ENCODE measurements at places on chromosomes 7 and 10.

GRCh38 chr10:13892871-13893270 lies 306.1 kb downstream of the PRPF18 start:
- DNase-seq: no peak

DNA sequence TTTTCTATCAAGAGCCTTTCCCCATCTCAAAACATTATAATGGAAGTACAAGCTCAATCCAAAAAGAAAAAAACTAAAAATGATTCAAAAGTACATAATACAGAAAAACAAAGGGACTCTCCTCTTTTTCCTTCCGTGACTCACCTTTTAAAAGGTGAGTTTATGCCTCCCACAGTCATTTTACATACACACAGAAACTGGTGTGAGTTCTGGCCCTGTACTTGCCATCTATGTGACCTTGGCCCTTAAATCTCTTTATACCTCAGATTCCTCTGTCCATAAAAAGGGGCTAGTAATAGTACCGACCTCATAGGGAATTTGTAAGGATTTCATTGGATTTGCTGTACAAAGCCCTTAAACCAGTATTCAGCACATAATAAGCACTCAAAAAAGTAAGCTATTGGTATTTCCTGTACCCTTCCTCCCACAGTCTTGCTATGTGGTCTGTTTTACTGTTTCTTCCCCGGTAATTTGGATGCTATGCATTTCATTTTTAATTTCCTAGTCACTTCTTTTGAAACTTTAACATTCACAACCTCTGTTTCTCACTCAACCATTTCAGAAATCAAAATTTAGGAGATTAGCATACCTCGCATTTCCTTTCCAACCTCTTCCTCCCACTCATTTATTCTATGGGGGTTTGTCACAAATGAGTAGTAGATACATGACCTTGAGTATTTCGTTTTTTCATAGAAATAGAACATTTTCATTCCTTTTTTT lies 39.0 kb downstream of the STK17A start:
- no peak for DNase-seq

GRCh38 chr7:112298543-112299100 lies 92.1 kb downstream of the ZNF277 start:
- no peak for DNase-seq

- DNase-seq: no peak
Observed at GRCh38 chr10:81019029-81019890, 481.6 kb downstream of the SH2D4B start.

DNA sequence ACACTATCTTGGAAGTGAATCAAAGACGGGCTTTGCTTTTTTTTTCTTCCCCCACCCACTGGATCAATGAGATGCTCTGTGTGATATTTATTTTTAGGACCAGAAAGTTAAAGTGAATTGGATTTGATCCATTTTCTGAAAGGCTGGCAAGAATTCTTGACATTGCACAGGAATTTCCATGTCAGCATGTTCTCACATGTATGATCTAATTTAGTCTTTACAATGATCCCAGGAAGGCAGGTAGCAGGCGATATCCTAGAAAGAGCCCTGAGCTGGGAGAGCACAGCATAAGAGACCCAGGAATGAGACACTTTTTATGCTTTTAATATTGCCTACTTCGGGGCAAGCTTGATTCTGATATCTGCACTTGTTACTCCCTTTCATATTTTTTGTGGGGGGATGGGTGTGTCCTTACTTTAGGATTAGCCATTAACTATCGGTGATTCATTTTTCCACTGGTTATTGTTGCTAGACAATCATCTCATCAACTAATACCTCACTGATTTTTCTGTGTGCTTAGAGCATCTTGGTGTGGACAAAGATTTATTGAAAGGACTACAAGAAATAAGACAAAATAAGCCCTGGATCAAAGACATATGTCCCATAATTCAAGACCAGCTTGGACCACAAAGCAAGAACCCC lies 58.1 kb downstream of the NRP1 start:
- DNase-seq: no peak

GRCh38 chr10:33422471-33423153 lies 88.1 kb upstream of the NRP1 start:
- no peak for DNase-seq

DNA sequence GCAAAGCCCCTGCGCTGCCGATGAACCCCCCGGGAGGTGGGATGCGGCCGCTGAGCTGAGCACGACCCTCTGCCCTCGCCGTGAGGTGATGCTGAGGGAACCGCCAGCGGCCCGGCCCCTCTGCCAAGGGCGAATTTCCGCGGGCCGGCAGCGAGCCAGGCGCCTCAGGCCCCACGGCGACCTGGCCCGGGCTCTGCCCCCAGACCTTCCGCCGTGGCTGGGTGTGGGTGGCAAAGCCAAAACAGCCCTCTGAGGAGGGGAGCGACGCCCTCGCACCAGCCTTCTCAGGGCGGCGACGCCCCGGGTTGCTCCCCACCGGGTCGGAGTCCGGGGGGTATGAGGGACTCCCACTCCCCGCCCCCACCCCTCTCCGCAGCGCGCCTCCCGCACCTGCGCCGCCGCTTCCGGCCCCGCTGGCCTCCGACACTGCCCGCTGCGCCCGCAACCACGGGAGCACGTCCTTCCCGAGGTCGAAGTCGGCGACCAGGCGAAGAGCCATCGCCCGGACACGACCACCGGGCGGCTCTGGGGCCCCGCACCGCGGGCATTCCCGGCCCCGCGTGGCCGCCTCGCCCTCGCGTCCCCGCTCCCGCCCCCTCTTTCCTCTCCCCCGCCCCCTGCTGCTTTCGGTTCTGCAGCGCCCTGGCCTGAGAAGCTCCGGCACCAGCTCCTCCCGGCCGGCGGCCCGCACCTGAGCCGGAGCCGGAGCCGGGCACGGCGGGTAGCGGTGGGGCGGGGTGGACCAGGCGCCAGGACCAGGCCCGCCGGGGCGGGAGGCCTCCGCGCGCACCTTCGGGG lies at the start of gene GSAP:
Gene GSAP (minus strand): TSS at position 527 of the 798 bp plus-strand sequence. CDS start 28 bp downstream, at position 499.
- no peak for DNase-seq

DNA sequence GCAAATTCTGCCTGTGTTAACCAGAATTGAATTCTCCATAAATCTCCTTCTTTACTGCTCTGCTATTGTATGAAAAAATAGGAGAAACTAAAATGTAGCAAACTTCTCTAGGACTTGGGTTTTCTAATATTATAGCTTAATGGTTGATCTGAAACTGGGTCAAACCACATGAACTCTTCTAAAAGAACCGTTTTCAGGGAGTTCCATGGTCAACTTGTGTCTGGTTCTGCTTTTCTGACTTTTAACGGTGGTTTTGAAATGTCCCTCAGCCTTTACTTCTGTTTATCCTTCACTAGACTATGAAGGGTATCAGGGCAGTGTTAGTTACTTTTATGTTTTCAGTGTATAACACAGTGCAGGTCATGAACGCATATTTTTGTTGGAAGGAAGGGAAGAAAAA lies 242.2 kb downstream of the TSPAN12 start:
- no peak for DNase-seq

- no peak for DNase-seq
Observed at GRCh38 chr7:2715341-2716231, 27.6 kb downstream of the AMZ1 start.
